ENCODE measurements at places on chromosomes 1 and 21.

GRCh38 chr1:103218821-103219220 lies 110.5 kb upstream of the COL11A1 start:
- DNase-seq = peak; percentile 53

GRCh38 chr1:19750101-19750881 lies 49.4 kb downstream of the TMCO4 start:
- DNase-seq = peak; percentile 74

GRCh38 chr1:15155888-15156741 lies 2.6 kb downstream of the TMEM51 start:
- no peak for DNase-seq

DNA sequence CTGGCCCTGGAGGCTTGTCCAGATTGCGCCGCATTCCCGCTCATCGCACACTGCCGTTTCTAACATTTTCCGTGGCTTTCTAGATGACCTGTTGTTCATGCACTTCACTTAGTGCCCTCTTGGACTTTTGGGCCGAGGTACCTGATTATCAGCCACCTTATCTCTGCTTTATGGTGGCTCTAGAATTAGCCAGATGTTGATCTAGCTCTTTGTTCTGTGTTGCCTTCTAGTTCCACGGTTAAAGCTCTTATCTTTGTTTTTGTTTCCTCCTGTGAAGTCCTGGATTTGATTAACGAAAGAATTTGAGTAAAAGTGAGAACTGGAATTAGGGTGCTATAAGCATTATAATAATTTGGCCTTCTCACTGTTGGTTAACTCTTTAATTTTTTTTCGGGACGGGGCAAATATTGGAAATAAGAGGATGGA lies 945 bp downstream of the RNPEP start:
- DNase-seq = no peak

GRCh38 chr1:164617377-164618201 lies 58.6 kb downstream of the PBX1 start:
- peak; percentile 41 for DNase-seq

DNA sequence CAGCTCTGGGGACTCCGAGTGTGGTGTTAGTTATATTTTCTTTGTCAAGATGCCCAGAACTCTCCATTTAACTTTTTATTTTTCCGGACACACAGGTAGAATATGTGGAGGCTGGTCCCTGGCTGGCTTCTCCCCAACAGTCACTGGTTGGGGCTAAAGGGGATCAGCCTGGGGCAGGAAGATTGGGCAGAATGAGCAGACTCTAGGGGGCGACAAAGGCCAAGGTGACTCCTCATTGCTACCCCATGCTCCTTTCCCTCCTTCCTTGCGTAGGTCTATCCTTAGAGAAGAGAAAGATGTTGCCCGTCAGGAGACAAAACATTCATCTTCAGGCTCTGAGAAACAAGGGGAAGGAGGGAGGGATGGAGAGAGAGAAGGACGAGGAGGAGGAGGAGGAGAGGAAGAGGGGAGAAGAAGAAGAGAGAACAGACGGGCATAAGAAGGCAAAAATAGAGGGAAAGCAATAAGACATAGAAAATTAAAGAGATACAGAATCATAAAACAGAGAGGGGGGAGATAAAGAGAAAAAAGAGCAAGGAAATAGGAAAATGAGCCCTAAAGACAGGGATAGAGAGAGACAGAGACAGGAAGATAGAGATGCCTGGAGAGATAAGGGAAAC lies 89.9 kb downstream of the FOXD2 start:
- DNase-seq = no peak
